Effector CD4-positive, alpha-beta T cell (primary cell): ENCODE measurements at places on chromosomes 1 and 21.

DNA sequence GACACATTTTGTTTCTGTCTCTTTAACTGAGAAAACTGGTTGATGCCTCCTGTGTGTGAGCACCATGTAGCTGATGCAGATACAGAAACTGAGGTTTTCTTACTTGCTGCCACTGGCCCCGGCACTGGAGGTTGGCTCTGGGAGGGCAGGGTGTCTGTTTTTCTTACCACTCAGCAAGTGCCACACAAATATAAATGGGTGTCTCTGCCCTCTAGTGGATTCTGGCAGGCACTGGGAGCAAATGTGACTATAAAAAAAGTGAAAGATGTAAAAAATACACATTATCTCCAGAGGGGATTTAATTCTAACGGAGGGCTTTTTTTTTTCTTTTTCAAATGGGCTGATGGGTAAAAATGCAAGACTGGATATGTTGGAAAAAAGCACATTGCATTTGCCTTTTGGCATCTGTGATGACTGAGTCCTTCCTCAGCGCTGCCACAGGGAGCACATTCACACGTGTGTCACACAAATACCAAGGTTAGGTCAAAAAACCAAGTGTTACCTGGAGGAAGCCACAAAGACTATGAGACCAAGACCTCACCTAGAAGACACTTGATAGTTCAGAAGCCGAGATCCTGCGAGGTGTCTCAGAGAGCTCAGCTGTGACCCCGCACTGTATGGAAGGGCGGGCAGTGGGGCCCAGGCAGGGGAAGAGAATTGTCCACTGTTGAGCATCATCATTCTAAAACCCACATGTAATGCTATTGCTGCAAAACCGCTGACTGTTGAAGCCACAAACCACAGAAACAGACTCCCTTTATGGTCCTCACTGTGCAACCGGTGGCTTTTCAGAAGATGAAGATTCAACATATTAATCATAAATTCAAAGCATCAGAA, 18.9 kb downstream of the PGBD2 start:
- DNase-seq = peak; percentile 29

- DNase-seq = no peak
These were observed 244.4 kb downstream of the FOXD2 start for GRCh38 chr1:47682198-47682597.

DNA sequence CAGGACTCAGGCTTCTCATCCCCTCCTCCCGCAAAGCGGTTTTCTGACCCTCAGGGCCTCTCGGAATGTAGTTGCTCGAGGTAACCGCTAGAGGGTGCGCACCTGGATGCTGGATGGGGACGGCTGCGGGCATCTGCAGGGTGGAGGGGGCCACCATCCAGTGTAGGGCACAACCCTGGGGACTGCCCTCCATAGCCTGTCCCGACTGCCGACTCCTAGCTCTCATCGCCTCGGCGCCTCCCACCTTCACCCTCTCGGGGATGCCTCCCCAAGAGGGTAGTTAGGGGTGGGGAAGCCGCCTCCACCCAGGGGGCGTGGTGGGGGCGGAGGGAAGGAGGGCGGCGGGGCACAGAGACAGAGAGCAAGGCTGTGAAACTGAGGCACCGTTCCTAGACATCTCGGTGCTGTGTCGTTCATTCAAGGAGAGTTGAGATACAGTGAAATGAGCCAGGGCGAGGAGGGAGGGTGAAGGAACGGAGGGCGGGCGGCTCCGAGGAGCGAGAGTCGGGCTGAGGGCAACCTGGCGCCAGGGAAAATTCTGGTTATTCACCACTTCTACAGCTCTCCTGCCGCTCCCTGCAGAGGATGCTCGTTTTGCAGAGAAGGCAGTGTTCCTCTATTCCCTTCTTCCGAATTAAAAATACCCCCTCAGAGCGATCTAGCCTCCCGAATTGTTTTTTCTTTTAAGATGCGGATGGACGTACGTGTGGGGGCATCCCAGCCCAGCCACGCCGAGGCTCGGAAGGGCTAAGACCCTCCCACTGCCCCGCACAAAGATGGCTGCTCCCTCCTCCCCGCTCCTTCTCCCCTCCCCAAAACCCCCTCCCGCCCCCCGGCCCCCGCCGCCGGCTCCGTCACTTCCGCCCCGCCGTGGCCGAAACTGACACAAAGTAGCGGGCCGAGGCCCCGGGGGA, at the start of gene ATP8B2:
ATP8B2 (plus strand) TSS at position 857 of the 914 bp plus-strand sequence. CDS start 2,617 bp downstream, outside the sequence.
- peak; percentile 72 for DNase-seq

DNA sequence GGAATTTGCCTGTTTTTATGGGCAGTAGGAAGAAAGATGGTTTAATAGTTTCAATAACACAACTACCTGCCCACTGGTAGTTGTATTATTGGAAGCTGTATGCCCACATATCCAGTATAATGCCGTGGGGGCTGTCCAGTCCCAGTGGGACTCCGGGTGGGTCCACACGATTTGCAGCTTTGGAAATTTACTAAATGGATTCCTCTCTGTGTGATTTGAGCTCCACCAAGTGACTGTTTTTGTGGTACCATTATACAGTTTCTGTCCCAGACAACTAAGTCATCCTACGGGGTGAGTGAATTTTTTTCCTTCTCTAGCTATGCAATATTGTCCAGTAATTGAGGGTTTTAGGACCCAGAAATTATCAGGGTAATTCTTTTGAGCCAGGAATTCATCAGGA, 86.8 kb downstream of the PLA2G4A start:
- DNase-seq = no peak

DNA sequence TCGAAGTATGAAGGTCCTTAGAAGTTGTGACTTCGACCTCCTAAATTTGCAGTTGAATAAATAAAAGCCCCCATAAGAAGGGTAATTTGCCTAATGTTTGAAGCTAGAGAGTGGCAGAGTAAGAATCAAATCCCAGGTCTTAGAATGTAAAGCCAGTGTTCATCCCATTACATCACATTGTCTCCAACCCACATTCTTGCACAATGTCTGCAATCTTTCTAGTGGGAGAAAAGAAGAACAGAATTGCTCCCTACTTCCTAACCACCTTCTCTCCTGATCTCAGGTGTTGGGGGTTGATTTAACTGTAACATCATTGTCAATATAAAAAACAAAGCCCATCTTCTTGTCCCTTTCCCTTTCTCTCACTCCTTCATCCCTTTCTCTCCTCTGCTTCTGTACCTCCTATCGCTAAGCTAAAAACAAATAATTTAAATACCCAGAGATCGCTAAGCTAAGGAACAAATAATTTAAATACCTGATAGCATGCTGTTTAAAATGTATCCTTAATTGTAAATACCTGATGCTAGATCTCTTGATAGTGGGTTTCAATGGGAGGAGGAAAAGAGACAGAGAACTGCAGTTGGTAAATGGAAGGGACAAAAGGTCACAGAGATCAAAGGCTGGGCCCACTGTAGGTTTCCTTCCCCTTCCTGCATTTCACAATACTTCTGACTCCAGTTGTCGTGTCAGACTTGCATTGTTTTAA, 32.1 kb upstream of the CCDC190 start:
- DNase-seq = no peak

GRCh38 chr1:203135636-203136305, 8.2 kb downstream of the ADORA1 start:
- DNase-seq = no peak

DNA sequence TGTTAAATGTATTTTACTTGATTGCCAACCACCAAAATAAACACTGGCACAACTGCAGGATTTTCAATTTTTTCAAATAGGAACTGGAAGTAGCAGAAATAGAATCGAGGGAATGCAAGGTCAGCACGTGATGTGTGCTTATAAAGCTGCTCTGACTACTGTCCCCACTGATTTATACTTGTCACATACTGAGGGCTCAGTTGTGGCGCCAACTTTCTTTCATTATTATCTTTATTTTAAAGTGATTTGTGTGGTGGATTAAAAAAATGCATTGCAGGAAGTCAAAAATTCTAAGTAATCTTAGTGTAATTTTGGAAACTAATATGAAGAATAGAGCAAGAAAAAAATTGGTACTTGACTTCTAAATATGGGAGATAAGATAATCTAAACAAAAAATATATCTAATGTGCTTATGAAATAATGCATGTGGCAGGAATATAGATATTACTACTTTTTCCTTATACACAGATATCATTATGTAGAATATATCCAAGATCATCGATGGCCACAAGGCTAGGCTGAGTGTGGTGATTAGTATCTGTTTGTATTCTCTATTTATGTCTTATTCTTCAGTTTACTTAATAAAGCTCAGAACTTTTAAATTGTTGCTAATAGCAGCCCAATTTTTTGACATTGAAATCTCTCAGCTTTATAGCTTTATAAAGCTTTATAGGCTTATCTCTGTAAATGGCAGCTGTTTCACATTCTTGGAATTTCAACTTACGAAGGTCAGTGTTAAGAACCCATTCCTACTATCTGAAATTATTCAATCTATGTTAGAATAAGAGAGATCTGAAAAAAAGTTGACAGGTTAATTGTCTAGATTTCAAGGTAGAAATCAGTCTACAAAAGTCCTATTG, 404.5 kb upstream of the ADAMTS5 start:
- no peak for DNase-seq
